ENCODE measurements at places on chromosomes 5 and 9. TPM values are rescaled to one million over a fixed set of nuclear protein-coding genes. Genes with fewer than 3 reads are reported as not detected.

DRD1 gene
- total RNA-seq = not detected

C9orf152 gene
- not detected for total RNA-seq

PCA3 gene
- not detected for total RNA-seq

- DNase-seq = no peak
Measured at GRCh38 chr9:38019731-38020130, 49.3 kb downstream of the SHB start.

DNA sequence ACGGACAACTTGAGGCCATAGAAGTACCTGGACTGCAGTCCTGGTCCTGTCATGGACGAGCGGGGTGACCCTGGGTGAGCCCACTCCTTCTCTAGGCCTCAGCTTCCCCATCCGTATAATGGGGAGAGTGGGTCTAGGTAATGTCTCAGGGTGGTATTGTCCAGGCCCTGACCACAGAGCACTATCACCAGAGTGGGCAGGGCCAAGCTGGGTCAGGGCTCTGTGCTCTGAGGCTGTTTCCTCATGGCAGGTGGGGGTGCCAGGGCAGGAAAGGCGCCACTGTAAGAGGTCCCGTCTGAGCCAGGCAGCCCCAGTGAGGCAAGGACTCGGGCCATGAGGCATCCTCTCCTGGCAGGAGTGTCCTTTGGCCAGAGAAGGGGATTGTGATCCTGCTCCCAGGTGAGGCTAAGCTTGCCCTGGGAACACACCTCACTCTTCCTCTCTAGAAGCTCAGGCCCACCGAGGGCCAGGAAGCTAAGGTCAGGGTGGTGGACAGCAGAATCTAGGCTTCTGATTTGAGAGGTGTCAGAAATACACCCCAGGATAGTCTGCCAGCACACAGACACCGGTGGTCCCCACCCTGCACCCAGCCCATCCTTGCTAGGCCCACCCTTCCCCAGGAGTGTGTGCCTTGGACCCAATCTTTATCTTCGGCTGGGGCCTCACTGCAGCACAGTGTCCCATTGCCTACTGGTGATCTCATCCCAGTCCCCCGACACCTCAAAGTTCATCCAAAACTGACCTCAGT lies 1.5 kb upstream of the MYOZ3 start:
- no peak for DNase-seq

- no peak for DNase-seq
Measured at GRCh38 chr9:133534346-133535291, at the start of gene ADAMTSL2. Gene ADAMTSL2 (plus strand): TSS chr9:133534704. CDS start chr9:133536713, 2,009 bp downstream.

All from A172 (cell line).